Epithelial cell of umbilical artery (primary cell): ENCODE measurements at places on chromosomes 1 and 21. TPM values are rescaled to one million over a fixed set of nuclear protein-coding genes. Genes with fewer than 3 reads are reported as not detected.

TAF1A gene
- total RNA-seq: 7.1 and 15.5 TPM in 2 replicates

SLC2A5 gene
- total RNA-seq: not detected in 2 replicates

CD1E gene
- total RNA-seq: not detected in 2 replicates

RAB25 gene
- not detected in 2 replicates for total RNA-seq

EPHA2 gene
- 90.3 and 108 TPM in 2 replicates for total RNA-seq
